ENCODE measurements at places on chromosomes 16 and 17.

DNA sequence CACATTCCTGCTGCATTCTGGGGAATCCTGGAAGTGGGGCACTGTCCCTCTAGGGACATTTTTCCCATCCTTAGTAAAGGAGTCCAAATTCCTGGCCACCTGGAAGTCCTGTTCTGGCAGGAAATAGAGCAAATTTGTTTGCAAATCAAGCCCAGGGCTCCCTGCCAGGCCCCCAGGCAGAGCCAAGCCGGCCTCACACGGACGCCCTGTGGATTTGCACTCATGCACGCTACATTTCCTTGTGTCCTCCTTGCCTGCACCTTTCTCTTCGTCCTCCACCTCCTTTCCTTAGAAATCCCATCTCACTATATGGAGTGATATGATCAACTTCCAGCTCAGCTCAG, 7.0 kb upstream of the CALB2 start:
- no peak for DNase-seq

DNA sequence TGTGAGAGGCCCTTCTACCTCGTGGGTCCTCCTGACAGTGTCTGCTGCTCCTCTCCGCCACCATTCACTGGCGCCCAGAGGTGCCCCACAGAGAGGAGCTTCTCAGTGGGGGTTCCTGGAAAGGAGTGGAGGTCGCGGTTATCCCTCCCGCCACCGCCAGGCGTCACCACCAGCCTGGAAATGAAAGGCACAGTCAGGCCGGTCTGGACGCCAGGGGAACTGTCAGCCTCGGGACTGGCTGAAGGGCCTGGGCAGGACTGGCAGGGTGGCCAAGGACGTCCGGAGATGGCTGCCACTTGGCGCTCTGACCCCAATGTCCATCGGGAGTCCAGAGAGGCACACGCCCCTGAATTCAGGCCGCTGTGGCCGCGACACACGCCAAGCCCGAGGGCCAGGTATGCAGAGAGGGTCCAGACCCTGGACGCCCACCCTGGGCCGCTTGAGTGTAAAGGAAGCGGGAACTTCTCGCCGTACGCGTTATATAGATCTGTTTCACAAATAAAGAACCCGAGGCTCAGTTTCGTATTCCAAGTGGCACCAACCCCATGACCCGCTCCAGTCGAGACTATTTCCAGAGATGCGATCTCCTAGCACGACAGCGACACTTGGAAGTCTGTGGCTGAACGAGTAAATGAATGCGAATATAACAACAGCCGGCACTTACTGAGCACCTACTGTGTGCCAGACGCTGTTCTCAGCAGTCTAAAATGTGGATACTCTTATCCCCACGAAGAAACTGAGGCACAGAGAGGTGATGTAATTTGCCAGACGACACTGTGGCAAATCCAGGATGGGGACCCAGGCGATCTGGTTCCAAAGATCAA, 7.6 kb upstream of the NXPH3 start:
- peak; percentile 81 for DNase-seq

DNA sequence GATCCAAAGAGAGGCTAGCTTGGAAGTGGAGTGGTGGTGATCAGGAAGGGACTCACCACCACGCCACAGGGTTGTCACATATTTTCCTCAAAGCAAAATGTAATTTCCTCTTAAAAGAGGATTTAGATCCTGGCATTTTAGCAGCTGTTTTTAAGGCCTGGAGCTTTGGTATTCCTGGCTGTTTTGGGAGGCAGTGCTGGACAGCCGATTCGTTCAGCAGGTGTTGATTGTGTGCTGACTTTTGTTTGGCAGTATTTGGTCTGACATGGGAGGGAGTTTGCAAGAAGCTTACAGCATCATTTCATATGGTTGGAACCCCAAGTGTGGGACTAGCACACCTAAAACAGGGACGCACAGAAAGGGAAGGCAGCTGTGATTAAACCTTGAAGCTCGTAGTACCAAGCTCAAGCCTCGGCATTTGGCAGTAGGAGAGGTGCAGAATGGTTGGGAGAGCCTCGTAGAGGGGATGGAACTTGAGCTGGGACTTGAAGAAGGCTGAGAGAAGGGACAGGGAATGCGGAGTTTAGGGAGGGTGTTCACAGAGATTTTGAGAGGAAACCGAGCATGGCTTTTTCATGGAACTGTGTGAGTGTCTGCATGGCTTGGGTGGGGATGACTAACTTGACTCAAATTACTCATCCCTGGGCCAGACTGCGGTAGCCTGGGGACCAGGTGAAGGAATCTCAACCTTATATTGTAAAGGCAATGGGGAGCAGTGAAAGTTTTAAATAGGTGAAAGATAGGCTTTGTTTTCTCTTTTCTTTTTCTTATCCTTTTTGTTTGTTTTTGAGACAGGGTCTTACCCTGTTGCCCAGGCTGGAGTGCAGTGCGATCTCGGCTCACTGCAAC, 52.3 kb downstream of the RPTOR start:
- no peak for DNase-seq

DNA sequence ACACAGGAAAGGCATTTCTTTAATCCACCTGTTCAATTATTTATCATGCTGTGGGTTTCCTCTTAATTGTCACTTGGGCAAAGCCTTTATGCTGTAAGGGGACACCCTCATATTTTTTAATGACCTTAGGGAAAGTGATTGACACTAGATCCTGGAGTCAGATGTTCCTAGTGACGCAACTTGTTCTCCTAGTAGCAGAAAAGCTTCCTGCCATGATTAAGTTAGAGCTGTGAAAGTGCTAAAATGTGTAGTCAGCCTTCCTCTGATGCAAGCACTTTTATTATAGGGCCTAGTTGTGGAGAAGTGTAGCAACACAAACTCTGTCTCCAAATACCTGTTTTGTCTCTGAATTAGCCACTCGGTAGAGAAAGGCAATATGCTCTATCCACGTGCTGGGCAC, 12.3 kb downstream of the TMEM100 start:
- no peak for DNase-seq

DNA sequence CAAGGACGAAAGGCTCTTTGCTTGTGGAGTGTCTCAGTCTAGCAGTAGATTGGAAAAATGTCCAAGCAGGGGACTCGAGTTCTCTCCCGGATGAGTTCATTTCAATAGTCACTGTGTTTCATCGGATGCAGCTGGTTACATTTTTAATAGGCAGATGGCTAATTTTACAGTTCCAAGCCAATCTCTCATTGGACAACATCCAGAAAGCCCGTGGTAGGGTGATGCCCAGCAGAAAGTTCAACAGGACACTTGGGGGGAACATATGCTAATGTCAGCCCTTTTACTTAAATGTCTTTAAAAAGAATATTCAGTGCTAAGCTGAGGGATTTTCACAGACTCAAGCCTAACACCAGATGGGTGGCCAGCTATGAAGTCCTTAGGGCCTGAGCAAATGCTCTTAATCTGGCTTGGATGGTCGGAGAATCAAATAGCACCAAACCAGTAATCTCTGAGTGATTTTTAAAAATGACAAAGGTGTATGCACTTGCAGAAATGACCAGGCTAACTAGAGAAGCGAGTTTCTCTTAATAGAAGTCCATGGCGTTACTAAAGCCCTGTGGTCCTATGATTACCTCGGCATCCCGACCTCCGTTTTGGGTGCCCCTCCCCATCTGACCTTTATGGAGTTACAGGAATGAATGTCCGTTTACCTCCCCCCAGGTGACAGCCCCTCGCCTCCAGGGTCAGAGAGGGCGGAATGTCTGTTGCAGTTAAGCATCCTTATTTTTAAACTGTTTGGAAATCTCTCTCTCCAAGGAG, 289.2 kb upstream of the SALL1 start:
- no peak for DNase-seq

- no peak for DNase-seq
Observed at GRCh38 chr16:84379008-84379708, 10.8 kb downstream of the ATP2C2 start.

DNA sequence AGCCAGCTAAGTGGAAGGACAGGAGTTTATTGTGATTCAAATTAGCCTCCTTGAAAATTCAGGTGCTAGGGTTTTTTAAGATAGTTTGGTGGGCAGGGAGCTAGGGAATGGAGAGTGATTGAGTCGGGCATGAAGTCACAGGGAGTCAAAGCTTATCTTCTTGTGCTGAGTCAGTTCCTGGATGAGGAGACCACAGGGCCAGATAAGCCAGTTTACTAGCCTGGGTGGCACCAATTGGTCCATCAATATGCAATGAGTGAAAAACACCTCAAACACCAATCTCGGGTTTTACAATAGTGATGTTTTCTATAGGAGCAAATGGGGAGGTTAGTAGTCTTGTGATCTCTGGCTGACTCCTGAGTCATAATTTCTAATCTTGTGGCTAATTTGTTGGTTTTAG, 165.1 kb downstream of the ABCC12 start:
- no peak for DNase-seq

GRCh38 chr16:85878875-85879274, 20.1 kb upstream of the IRF8 start:
- DNase-seq: no peak

GRCh38 chr17:5915337-5915736, 154.8 kb upstream of the WSCD1 start:
- DNase-seq: no peak

DNA sequence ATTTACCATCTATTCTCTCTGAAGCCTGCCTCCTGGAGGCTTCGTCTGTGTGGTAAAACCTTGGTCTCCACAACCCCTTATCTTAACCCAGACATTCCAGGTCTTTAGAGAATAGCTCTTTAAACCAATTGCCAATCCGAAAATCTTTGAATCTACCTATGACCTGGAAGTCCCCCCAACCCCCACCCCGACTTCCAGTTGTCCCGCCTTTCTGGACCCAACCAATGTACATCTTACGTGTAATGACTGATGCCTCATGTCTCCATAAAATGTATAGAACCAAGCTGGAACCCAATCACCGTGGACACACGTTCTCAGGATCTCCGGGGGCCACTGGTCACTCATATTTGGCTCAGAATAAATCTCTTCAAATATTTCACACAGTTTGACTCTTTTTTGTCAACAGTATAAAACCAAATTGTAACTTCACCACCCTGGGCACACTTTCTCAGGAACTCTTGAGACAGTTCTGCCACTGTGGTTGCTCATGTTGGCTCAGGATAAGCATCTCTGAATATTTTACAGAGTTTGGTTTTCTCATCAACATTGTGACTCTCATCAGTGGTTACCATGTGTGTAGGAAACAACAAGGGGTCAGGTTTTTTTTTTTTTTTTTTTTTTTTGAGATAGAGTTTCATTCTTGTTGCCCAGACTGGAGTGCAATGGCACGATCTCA, 18.1 kb upstream of the DNAH17 start:
- DNase-seq: no peak

DNA sequence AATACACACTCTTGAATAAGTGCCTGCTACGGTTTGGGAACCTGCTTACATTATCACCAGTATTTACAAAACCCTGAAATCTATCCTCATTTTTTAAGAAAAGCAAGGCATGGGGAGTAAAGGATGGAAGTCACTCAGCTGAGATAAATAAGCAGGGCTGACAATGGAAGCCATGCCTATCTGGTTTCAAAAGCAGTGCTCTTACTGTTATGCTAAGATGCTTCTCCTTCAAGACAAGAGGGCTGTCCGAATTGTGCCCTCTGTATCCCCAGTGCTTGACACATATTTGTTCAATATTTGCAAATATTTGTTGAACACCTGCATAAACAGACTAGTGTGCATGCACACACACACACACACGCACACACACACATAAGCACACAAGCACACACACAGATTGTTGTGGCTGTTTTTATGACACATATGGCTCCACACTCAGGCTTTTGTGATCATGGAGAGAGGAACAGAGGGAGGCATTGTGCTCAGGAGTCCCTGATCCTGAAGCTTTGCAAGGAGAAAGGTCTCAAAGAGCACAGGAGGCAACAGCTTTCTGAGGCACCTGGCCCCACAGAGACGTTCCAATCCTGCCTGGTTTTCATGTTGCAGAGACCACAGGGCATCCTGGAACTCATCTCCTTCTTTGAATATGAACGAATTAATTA, 401.6 kb upstream of the CDH11 start:
- DNase-seq: no peak

DNA sequence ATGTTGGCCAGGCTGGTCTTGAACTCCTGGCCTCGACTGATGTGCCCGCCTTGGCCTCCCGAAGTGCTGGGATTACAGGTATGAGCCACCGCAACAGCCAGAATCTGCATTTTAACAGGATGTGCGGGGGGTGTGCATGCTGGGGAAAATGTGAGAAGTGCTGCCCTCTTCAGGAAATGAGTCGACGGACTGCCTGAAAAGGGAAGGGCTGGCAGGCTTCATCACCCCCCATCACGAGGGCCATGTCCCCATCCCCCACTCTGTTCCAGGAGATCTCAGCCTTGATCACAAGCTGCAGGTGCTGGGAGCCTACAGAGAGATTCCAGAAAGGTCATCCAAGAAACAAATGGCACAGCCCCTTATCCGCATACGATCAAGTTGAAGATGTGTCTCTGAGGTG, 195.3 kb upstream of the RPL38 start:
- DNase-seq: no peak

- peak; percentile 13 for DNase-seq
Observed at GRCh38 chr16:89602273-89602951, 11.0 kb upstream of the DPEP1 start.

- no peak for DNase-seq
Observed at GRCh38 chr16:28289048-28289447, 3.3 kb upstream of the SBK1 start.

GRCh38 chr16:69600202-69600601, 34.4 kb downstream of the NFAT5 start:
- DNase-seq: no peak

- DNase-seq: no peak
Observed at GRCh38 chr16:56488035-56488434, 31.8 kb downstream of the BBS2 start.

DNA sequence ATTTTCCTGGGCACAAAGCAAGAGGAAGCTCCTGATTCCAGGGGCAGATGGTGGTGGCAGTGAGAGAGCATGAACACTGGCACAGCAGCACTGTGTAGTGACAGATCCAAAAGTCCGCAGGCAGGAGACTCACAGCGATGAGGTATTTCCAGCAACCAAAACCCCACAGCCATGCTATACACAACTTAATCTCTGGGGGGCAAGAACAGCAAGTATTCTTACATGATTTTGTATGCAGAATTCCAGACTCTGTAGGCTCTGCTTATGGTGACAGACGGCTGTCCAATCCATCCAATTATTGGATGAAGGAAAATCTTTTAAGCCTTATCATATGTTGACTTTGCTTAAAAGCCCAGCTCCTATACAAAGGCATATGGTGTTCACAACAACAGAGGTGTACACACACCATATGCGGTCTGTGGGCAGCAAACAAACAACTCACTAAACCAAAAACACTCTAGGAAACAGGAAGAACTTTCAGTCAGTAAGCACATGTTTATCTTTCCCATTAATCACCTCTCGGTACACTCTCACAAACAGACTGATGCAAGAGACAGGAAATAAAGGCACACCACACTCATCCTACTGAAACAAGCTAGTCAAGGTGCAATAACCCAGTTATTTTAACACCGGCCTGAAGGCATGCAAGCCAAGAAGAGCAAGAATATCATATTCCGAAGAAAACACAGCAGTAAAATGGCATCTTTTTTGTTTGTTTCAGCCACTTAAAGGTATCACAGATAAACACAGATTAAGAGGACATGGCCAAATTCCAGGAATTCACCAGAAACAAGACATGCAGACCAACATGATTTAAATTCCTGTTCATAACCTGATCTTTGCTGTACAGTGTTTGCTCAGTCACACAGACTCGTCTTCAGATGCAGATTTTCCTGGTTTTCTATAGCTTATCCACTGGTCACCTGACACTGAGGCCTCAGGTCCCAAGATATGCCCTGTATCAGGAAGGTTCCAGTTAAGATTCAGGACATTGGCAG, 47.8 kb downstream of the ERN1 start:
- DNase-seq: no peak

- no peak for DNase-seq
Observed at GRCh38 chr17:2138761-2139160, 83.9 kb downstream of the HIC1 start.

GRCh38 chr17:58156839-58157803, 8.9 kb downstream of the OR4D1 start:
- DNase-seq: peak; percentile 15
